ENCODE measurements at places on chromosomes 1 and 21.

DNA sequence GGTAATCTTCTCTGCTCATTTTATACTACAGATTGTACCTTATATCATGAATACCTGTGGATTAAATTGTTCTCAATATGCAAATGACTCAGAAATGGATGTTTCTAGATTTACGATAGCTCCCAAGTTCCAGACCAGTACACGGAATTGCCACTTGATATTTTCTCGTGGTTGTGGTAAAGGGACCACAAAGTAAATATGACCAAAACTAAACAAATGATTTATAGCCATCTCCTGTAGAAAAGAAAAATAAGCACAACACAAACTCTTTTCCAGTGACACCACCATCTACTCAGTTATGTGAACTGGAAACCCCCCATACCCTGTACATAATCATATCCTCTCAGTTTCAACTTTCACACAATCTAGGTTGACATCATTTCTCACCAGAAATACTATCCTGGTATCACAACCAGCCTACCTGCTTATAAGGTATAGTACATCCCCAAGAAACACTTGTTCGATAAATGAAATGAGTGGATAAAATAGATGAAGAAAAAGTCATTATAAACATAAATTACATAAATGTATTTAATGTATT is 172.3 kb downstream of the ADGRL4 start:
- no peak for DNase-seq

GRCh38 chr21:37266515-37267221 is 466 bp downstream of the VPS26C start:
- peak; percentile 35 for DNase-seq

GRCh38 chr21:42640486-42640885 is 12.9 kb upstream of the PDE9A start:
- DNase-seq = no peak

DNA sequence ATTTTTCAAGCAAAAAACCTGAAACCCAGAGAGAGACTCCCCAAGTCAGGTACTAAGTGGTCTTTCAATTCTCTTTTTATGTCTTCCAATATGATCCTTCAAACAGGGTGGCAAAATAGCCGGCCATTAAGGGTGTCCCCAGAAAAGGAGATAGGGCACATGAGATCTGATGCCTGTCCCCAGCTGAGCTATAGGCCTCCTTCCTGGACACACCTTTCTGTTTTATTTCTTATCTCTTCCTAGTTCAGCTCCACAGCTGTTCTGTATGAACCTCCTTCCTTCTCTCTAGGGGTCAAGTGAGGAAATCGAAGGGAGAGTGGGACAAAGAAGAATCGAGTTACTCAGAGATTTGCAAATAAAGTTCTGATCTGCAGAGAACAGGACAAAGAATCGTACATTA is 112.4 kb upstream of the ATP1A1 start:
- DNase-seq = no peak

DNA sequence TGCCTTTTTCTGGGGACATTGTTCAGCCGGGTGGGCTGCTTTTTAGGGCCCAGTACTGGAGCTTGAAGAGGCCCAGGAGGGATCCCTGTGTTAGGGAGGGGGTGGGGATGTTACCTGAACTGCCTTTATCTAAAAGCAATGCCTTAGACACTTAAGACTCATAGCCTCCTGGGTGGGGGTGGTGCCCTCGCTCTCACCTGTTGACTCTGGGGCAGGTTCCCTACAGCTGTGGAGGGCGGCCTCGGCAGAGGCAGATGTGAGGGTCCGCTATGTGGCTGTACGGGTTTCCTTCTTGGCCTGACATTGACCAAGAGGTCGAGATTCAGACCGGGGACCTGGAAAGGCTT is 716 bp downstream of the INAVA start:
- DNase-seq = no peak

GRCh38 chr1:27621051-27621920 is 13.7 kb downstream of the FGR start:
- DNase-seq = no peak

DNA sequence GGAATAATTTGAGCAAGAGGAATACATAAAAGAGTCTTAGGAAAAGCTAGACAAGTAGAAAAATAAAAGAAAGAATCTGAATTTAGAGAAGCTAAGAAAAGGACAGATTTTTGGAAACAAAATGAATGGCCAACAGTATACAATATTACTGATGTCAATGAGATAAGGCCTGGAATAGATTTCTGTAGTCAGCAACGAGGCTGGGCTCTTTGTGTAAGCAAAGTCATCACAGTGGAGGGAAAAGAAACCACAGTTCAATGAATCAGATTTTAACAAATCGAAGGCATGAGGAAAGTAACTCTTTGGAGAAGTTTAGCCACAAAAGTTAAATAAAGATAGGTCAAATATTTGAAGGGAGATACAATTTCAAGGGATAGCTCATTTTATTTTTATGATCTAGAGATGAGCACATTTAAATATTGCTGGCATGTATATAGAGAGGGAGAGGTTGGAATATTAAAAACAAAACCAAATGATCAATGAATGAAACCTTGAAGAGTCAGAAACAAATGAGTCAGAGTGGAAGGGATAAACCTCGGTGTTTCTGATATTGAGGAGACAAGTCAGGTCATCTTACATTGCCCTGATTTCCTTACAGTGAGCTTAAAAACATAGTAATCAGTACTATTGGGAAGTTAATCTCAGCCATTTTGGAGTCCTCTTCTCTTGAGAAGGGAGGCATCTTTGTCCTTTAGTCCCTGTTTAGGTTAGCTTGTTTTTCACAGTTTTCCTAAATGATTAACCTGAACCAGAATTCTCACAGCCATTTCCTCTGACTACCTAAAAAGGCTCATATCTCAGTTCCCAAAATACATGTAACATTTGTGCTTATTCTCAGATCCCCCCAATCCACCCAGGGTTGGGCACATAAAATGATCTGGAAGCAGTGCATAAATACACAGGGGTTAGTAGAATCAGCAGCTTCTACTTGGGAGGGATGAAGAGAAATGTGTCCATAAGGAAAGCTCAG is 620.0 kb upstream of the B3GALT2 start:
- no peak for DNase-seq

- DNase-seq = no peak
These were observed 158.5 kb upstream of the ESRRG start for GRCh38 chr1:216881695-216882094.

- no peak for DNase-seq
These were observed 54.2 kb upstream of the PRKACB start for GRCh38 chr1:84089867-84090266.

GRCh38 chr1:19432943-19433718 is 52.2 kb downstream of the CAPZB start:
- no peak for DNase-seq

- DNase-seq = no peak
These were observed 44.8 kb downstream of the ATP5PO start for GRCh38 chr21:33870768-33871167.

DNA sequence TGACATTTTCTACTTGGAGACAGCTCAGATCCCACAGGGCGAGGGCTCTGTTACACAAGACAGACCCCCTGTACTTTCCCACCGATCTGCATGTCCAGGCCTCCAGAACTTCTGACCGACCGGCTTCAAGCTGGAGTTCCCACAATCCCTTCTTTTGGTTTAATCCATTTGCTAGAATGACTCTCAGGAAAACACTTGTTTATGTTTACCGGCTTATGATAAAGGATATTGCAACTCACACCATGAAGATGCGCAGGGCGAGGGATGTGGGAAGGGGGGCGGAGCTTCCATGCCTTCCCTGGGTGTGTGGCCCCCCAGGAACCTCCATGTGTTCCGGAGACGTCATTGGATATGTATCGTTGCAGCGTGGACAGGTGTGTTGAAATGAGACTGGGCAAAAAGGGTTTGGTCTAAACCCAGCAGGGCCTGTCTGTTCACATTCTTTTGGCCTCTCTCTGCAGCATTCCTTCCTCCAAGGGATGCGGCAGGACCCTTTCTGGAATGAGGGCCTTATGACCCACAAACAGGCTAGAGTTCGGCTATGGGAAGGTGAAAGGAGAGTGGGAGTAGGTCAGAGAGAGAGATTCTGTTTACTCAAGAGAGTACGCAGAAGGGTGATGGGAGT is 7.5 kb upstream of the IGSF5 start:
- DNase-seq = no peak

- no peak for DNase-seq
These were observed 10.8 kb downstream of the OLIG1 start for GRCh38 chr21:33080776-33081175.

GRCh38 chr1:147567594-147568381 is 26.5 kb downstream of the BCL9 start:
- DNase-seq = peak; percentile 24

- peak; percentile 62 for DNase-seq
These were observed 265.7 kb upstream of the TMEM51 start for GRCh38 chr1:14887764-14888350.

DNA sequence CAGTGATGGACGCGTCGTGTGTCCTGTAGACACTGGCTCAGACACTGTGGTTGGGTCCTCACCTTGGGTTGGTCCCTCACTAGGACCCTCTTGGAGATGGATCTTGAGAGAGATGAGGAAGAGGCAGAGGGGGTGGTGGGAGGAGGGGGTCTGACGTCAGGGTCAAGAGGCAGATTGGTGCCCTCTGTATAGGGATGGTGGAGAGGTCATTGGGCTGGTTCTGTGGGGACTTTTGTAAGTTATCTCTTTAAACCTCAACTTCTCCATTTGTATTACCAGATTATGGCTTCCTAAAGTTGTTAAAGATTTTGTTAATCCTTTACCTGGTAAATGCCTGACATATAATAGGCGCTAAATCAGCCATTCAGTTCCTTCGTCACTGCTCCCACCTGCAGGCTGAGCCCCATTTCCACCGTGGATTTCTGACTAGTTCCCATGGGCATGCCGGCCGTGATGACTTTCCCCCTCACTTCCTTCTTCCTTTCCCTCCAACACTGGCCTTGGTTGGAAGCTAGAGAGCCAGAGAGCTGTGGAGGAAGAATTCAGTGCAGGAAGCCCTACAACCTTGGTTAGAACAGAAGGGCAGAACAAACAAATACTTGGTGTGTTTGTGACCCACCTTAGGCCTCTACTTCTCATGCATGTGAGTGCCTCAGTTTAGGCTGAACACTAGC is 8.6 kb downstream of the H6PD start:
- DNase-seq = no peak

- no peak for DNase-seq
These were observed 165.8 kb upstream of the RAB4A start for GRCh38 chr1:229105109-229105508.

DNA sequence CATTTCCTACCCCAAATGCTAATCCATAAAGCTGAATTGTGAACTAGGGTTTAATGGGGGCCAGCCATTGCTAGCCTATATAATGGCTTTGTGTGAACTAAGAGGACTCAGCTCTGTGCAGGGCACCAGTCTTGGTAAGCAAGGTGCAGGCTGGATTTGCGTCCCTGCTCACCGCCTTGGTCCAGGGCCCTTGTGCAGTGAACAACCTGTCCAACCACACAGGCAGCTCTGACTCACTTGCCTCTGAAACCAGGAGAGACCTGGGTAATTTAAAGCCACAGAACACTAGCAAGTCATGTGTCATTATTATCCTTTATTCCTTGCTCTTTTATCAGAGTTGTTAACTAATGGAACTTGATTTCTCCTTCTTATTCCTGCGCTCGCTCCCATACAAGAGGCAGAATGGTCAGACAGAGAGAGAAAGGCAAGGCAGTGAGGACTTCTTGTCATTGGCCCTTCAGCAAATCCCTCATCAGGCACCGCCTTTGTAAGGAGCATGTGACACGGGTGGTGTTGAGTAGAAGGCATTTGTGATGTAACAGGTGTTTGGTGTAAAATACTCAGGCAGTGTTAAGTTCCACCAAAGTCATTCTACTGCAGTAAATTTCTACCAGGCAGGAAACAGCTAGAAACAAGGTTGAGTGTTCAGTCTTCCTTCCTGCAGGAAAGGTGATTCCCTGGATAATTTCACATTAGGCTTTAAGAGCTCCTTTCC is 67.3 kb upstream of the OLIG2 start:
- no peak for DNase-seq

- no peak for DNase-seq
These were observed 228.9 kb downstream of the TNR start for GRCh38 chr1:175514387-175514953.

- no peak for DNase-seq
These were observed 17.0 kb downstream of the COQ8A start for GRCh38 chr1:226956942-226957713.

- no peak for DNase-seq
These were observed 22.2 kb downstream of the MRPL39 start for GRCh38 chr21:25584833-25585676.

- DNase-seq = no peak
These were observed 65.2 kb downstream of the CACNA1E start for GRCh38 chr1:181548497-181548896.

DNA sequence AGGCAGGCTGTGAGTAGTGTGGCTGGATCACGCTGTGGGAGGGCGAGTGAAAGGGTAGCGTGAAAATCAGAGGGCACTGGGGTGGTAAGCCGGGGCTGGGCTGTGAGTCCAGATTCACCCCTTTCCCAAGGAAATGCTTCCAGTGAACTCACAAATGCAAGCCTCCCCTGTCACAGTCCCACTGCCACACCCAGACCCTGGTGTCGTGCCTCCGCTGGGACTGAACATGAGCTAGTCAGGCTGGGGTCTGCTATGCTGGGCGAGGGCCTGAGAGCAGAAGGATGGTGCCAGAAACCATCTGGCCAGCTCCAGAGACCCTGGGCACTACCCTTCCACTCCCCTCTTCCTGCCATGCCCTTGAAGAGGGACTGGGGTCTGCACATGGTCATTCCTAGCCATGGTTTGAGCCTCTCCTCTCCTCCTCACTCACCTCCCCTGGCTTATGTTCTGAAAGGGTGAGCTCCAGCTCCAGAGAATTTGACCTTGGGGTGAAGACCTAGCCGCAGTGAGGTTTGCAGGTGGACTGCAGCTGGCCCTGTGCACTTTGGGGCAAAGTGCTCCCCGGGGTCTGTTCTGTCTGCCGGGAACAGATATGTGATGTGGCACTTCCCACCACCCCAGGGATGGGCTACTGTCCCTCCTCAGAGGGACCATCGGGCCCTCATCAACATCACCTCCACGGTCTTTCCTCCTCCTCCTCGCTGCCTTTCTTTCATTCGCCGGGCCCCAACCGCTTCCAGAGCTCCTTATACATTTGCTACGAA is 365.6 kb downstream of the RPS6KC1 start:
- no peak for DNase-seq

- no peak for DNase-seq
These were observed 72.9 kb downstream of the HLCS start for GRCh38 chr21:36893581-36893980.

DNA sequence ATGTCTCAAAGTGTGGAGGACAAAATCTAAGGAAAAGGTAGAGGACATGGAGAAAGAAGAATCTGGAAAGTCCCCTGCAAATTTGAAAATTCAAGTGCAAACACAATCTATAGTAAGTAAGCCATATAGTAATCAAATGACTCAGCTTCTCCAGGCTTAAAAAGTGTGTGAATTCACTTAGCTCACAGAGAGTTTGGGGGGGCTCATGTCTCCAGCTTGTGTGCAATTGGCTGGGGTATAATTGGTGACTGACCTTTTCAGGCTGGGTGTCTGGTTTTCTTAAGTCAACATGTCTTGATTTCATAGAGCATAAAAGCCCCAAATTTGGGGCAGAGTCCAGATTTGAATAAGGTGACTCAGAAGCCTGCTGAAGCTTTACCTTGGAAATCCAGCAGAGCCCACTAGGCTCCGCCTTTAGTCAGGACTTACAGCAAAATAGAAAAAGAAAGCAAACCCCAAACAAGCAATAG is 8.6 kb downstream of the CLDN14 start:
- no peak for DNase-seq

Data from neuronal stem cell (in vitro differentiated cells).